ENCODE measurements at places on chromosomes 7 and 10.

DNA sequence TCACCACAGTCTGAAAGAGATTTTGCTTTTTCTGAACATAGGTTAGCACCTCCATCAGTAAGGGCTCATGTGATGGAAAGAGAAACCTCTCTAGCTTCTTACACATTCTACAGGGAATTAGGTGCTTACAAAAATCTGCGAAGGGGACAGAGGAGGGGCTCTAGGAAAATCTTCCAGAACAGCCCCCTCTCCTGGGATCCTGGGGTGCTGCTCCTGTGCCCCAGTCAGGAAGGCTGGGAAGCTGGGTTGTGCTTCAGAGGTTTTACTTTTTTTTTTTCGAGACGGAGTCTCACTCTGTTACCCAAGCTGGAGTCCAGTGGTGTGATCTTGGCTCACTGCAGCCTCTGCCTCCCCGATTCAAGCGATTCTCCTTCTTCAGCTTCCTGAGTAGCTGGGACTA, 7.5 kb upstream of the FAM171A1 start:
- DNase-seq, result no peak

- DNase-seq, result no peak
These were observed 483.6 kb downstream of the INHBA start for GRCh38 chr7:41219276-41219675.

DNA sequence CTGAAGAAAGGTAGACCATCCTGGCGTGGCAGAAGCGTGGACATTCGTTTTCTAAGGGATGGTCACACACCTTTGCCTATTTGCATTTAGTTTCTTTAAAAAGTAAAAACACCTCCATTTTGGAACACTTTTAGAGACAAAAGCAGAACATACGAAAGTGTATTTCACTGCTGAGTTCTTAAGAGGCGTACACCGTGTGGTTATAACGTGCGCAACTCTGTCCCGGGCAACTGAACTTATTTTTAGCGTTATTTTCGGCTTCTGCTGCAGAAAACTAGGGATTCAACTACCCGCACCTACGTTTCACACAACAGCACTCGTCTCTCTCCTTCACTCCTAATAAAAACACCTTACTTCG, 557 bp upstream of the LSM8 start:
- no peak for DNase-seq

DNA sequence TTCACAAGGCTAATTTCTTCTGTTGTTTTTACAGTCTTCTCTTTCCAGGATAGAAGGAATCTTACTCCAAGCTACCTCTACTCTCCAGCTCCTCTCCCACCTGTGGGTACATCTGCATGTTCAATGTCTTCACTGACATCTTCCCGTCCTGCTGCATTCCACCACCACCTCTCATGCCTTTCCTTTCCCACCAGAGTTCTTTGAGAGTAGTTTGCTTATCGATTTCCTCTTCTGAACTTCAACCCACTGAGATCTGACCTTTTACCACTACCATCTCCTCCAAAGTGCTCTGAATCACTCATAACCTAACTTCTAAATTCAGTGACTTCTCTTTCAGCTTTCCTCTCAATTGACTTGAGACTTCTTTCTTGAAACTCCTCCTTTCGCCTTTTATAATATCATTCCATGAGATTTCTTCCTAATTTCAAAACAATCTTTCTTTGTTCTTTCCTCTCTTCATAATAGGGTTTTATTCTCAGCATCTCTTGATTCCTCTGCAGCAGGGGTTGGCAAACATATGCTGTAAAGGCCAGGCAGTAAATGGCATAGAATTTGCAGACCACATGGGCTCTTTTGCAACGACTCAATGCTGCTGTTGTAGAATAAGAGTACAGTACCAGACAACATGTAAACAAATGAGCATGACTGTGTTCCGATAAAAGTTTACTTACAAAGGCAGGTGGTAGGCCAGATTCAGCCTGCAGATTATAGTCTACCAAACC, 22.1 kb downstream of the ACSL5 start:
- no peak for DNase-seq

DNA sequence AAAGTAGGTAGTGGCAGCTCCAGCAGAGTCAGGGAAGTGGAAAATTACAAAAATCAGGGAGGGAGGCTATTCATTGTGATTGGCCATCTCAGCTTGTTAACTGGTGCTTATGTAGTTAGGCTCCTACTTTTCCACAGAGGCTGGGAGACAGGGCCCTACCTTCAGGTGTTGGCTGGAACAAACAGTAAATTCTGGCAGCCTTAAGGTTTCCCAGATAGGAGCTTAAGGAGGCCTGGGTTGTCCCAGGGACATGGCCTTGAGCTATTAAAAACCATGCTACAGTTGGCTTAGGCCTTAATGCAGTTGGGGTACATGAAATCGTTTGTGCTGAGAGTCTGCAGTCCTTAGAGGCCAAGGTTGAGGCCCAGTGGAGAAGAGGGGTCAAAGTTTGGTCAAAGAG, 324.5 kb downstream of the LHFPL3 start:
- DNase-seq, result no peak

- no peak for DNase-seq
These were observed 33.8 kb downstream of the HIP1 start for GRCh38 chr7:75704928-75705327.

DNA sequence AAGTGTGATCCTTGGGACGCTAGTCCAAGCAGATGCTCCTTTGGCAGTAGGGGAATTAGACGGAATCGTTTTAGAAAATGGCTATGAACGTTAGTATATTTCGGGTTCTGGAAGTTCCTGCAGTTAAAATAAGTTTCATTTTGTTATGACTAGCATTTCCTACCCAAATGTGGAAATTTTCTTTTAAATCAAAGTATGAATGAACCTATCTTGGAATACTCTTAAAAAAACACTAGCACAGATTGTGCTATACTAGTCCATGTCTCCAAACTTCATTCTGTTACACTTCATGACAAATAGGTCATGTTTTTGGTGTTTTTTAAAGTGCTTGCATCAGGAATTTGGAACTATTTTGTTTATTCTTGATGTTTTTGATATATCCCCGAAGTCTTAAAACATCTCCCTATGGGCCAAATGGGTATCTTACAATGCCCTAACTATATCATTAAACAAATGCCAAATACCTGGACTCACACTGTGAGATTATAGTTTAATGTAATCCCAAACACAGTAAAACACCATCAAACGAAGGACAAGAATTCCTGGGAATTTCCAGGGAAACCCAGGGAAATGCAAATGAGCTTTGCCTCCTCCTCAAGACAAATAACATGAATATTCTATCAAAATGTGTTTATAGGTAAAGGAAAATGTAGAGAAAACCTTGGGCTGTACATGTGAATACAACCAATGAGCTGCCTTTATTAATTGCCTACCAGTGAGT, 75.9 kb upstream of the PTPRZ1 start:
- no peak for DNase-seq

GRCh38 chr10:88113232-88113631, 249.8 kb downstream of the PTEN start:
- DNase-seq, result no peak

- peak; percentile 86 for DNase-seq
These were observed 35.4 kb downstream of the BAG3 start for GRCh38 chr10:119686465-119687191.

- DNase-seq, result no peak
These were observed 48.1 kb downstream of the CTTNBP2 start for GRCh38 chr7:117825132-117825531.

- no peak for DNase-seq
These were observed 91.6 kb downstream of the MYOF start for GRCh38 chr10:93390306-93391090.

DNA sequence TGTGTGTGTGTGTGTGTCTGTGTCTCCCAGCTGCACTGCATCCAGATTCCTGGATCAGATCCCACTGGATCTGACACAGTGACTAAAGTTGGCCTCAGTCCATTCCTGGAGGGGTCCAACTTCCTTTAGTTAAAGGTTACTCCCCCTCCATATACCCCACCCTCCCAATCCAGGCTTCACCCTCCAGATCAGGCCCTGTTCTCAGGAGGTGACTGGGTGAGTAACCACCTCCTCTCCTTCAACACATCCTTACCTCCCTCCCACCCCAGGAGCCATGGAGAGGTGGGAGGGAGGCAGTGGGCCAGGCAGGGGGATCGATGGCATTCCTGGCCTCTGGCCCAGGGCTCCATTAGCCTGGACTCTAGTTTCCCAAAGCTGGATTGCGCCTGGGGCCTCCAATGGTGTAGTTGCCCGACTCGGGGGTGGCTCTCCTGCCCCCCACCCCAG, 11.3 kb downstream of the KCNIP2 start:
- DNase-seq, result no peak

GRCh38 chr7:133428326-133428725, 175.4 kb downstream of the EXOC4 start:
- no peak for DNase-seq

- no peak for DNase-seq
These were observed 2.0 kb downstream of the TRAPPC14 start for GRCh38 chr7:100156331-100157068.

DNA sequence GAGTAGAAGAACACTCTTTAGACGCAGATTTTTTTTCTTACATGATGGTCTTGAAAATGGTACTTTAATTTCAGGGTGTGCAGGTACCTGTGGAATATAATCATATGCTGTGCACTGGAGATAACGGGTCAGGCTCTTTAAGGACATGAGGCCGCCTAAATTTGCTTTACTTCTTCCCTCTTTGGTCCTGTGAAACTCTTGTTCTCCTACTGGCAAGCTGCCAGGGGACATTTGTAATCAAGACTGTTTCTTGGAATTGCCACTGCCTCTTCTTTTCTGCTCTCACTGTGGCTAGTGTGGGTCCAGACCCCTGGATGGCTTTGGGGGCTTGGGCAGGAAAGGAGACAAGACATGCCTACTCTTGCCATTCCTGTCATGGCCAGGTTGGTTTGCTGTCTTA, 146.0 kb downstream of the SND1 start:
- no peak for DNase-seq

DNA sequence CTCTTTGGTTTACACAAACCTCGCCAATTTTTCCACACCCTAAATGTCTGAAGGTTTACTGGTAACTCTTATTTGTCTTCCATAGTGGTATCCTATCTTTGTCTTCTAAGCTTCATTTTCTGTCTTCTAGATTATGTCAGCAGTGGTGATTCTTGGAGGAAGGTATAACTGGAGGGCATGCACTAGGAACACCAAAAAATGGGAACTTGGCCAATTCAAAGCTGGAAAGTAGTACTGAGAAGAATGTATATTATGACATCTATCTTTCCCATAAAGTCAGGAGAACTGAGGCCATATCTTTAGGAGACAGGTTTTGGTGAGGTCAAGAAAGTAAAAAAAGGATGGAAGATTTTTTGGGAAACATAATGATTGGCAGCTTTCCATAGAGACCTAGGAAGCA, 113.3 kb downstream of the CPEB3 start:
- DNase-seq, result no peak

GRCh38 chr10:26199841-26200240, 16.7 kb upstream of the GAD2 start:
- DNase-seq, result no peak

- DNase-seq, result no peak
These were observed 271.0 kb downstream of the MAD1L1 start for GRCh38 chr7:1961701-1962276.

- DNase-seq, result no peak
These were observed 174.2 kb upstream of the CTBP2 start for GRCh38 chr10:125334545-125334944.

GRCh38 chr10:97332591-97333350, 1.8 kb downstream of the FRAT2 start:
- no peak for DNase-seq

GRCh38 chr10:62852961-62853702, 37.0 kb upstream of the EGR2 start:
- no peak for DNase-seq

DNA sequence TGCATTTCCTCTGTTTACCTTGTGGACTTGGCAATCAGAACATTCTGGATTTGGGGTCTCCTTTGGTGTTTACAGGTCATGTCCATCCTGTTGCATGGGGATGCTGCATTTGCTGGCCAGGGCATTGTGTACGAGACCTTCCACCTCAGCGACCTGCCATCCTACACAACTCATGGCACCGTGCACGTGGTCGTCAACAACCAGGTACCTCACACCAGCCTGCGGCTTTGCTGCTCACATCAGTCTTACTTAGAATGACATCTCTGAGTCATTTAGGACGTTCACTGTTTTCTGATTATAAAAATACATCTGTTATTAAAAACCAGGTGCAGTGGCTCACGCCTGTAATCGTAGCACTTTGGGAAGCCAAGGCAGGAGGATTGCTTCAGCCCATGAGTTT, 67.0 kb upstream of the ZMIZ2 start:
- peak; percentile 37 for DNase-seq

GRCh38 chr7:11332865-11333228, 359.2 kb downstream of the PHF14 start:
- no peak for DNase-seq

GRCh38 chr7:114864278-114864677, 57.6 kb upstream of the MDFIC start:
- DNase-seq, result no peak

DNA sequence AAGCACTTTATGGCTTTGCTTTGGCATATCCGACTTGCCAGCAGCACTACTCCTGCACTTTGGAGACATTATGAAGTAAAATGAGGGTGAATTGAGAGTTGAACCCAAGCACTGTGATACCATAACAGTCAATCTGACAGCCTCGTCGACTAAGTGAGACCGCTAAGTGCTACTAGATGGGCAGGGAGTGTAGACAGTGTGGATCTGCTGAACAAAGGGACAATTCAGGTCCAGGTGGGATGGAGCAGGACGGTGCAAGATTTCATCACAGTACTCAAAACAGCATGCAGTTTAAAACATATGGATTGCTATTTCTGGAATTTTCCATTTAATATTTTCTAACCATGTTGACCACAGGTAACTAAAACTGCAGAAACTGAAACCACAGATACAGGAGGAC, 20.8 kb upstream of the PRTFDC1 start:
- no peak for DNase-seq

GRCh38 chr10:59892697-59893096, 13.7 kb downstream of the CCDC6 start:
- no peak for DNase-seq

DNA sequence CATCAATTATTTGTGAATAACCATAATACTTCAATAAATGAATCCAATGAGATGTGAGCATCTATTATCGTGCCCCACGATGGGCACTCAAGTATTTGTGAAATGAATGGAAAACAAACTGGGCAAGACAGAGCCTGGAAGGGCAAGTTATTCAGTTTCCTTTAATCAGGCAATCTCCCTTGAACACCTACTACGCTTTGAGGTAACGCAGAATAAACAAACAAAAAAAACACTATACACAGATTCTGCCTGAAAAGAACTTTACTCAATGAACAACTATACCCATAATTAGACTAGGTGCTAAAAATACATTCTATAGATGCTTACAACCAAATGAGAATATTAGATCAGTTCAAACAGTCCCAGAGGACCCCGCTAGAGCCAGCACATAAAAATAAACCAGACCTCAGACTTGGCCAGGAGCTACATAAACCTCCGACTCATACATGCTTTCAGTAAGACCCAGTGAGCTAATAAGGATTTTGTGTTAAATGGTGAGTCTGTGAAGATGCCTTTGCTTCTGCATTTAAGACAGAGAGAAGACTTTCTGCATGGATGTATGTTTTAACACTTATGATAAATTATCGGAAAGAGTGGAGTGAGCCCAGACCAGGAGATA, 121.3 kb downstream of the MPP7 start:
- DNase-seq, result no peak

- DNase-seq, result peak; percentile 89
These were observed 102.9 kb upstream of the FAM20C start for GRCh38 chr7:89232-90019.
